Activated naive CD4-positive, alpha-beta T cell treated with anti-CD3 and anti-CD28 coated beads, Interleukin-2, amount 50 U/mL, for 72 hours (primary cell): ENCODE measurements at places on chromosomes 11 and 22.

DNA sequence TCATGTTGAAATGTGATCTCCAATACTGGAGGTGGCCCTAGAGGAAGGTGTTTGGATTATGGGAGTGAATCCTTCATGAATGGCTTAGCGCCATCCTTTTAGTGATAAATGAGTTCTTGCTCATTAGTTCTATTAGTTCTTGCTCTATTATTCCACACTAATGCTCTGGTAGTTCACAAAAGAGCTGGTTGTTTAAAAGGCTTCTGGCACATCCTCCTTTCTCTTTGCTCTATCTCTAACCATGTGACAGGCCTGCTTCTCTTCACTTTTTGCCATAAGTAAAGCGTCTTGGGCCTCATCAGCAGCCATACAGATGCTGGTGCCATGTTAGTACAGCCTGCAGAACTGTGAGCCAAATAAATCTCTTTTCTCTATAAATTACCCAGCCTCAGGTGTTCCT, 469.9 kb downstream of the GUCY1A2 start:
- no peak for DNase-seq

- no peak for DNase-seq
These were observed 29.7 kb upstream of the CD81 start for GRCh38 chr11:2347308-2347830.

- DNase-seq: no peak
These were observed 14.0 kb upstream of the PAX6 start for GRCh38 chr11:31824879-31825837.

DNA sequence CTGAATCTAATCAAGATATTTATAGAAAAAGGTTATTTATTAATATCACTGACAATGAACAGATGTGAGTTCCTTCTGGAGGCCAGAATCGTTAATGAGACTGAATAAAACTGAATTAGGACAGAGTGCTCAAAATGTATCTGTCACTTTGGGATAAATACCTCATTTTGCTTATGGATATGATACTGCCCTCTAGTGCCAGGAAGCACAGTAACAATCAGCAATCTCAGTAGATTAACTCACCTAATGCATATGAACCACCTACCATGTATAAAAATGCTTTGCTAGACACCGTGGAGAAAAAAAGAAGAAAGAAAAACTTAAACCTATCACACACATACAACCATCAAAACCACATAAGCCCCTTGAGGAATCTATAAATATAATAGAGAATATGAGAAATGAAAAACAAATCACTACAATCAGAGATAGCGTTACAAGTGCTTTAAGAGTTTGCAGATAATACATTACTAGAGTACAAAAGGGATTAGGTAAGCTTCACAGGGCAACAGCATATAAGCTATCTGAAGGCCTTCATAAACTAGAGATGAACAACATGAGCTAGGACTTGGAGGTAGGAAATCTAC, 117.4 kb downstream of the SGSM3 start:
- no peak for DNase-seq
